ENCODE measurements at places on chromosomes 5 and 9. TPM values are rescaled to one million over a fixed set of nuclear protein-coding genes. Genes with fewer than 3 reads are reported as not detected.

The RGS7BP gene
- 2.6 TPM for total RNA-seq

The GKAP1 gene
- total RNA-seq, result 17.5 TPM

The SPATA31C1 gene
- total RNA-seq, result not detected

The HNRNPA0 gene
- total RNA-seq, result 12.8 TPM

The DAB2IP gene
- 57.5 TPM for total RNA-seq

The INSL6 gene
- not detected for total RNA-seq

The WDR38 gene
- total RNA-seq, result not detected

The IL33 gene
- 10.6 TPM for total RNA-seq

The SLC6A7 gene
- not detected for total RNA-seq

The PLPP7 gene
- total RNA-seq, result 11.1 TPM

The NNT gene
- total RNA-seq, result 136 TPM

The ZNF300 gene
- 2.5 TPM for total RNA-seq

The HOMER1 gene
- total RNA-seq, result 7.2 TPM

The SAXO1 gene
- total RNA-seq, result not detected

The CCDC183 gene
- total RNA-seq, result 0.51 TPM

The PDCD1LG2 gene
- total RNA-seq, result 3.8 TPM

The BARX1 gene
- total RNA-seq, result not detected

The GZMA gene
- total RNA-seq, result 2.2 TPM

The PDE6A gene
- not detected for total RNA-seq

The F2RL2 gene
- total RNA-seq, result not detected

The GRIN3A gene
- total RNA-seq, result under 0.01 TPM

The COL15A1 gene
- total RNA-seq, result 21.2 TPM

The STPG3 gene
- not detected for total RNA-seq

The SPATA9 gene
- 4.7 TPM for total RNA-seq

The RMRP gene
- 5,401 TPM for total RNA-seq

The C8G gene
- not detected for total RNA-seq

The C9orf153 gene
- total RNA-seq, result 1.5 TPM

The FGF1 gene
- total RNA-seq, result 4.9 TPM

The TMEFF1 gene
- total RNA-seq, result not detected

The ADAM19 gene
- 2.6 TPM for total RNA-seq

The IL9 gene
- total RNA-seq, result not detected

The SARDH gene
- not detected for total RNA-seq

The SLCO6A1 gene
- total RNA-seq, result not detected

The ZDHHC11B gene
- 0.44 TPM for total RNA-seq

The ZDHHC11 gene
- 4.5 TPM for total RNA-seq

The ADAMTS16 gene
- total RNA-seq, result 0.94 TPM

The JAKMIP2 gene
- total RNA-seq, result 13.4 TPM

The NOXA1 gene
- total RNA-seq, result 5.3 TPM

The GADD45G gene
- total RNA-seq, result 7.0 TPM

The BTNL8 gene
- 4.3 TPM for total RNA-seq

The PDLIM4 gene
- 9.3 TPM for total RNA-seq

The CCIN gene
- 0.49 TPM for total RNA-seq

The PCDHGA11 gene
- 4.0 TPM for total RNA-seq

The ADAMTS13 gene
- total RNA-seq, result 1.9 TPM
